ENCODE measurements at places on chromosomes 3 and 15. TPM values are rescaled to one million over a fixed set of nuclear protein-coding genes. Genes with fewer than 3 reads are reported as not detected.

- H3K36me3 ChIP-seq = no peaks in the 10 kb centered on the region
- no peaks in the 10 kb centered on the region for H3K27me3 ChIP-seq
- no peak overlapping the region for H3K4me3 ChIP-seq
- H3K4me1 ChIP-seq = no peaks in the 10 kb centered on the region
- H3K27ac ChIP-seq = no peak overlapping the region
Observed at GRCh38 chr3:57816471-57817095, 60.5 kb downstream of the SLMAP start.

GRCh38 chr15:68292157-68292781, 14.7 kb downstream of the FEM1B start:
- H3K4me1 ChIP-seq = peaks cover 3% of the 10 kb centered on the region
- H3K4me3 ChIP-seq = no peak overlapping the region
- no peak for DNase-seq

- no peaks in the 10 kb centered on the region for H3K27me3 ChIP-seq
- no peak for DNase-seq
- H3K4me1 ChIP-seq = no peaks in the 10 kb centered on the region
- H3K4me3 ChIP-seq = no peak overlapping the region
- H3K36me3 ChIP-seq = no peaks in the 10 kb centered on the region
- no peak overlapping the region for H3K27ac ChIP-seq
Observed at GRCh38 chr3:175857666-175858270, 998.6 kb downstream of the NAALADL2 start.

GRCh38 chr3:120442975-120443517, 7.7 kb downstream of the FSTL1 start:
- no peaks in the 10 kb centered on the region for H3K27me3 ChIP-seq
- no peak overlapping the region for H3K4me3 ChIP-seq
- H3K36me3 ChIP-seq = no peaks in the 10 kb centered on the region
- DNase-seq = no peak
- peaks cover 20% of the 10 kb centered on the region for H3K4me1 ChIP-seq

GRCh38 chr3:96966181-96966929, 152.0 kb downstream of the EPHA6 start:
- no peaks in the 10 kb centered on the region for H3K4me1 ChIP-seq
- no peak overlapping the region for H3K4me3 ChIP-seq
- no peaks in the 10 kb centered on the region for H3K27me3 ChIP-seq
- H3K36me3 ChIP-seq = no peaks in the 10 kb centered on the region
- H3K27ac ChIP-seq = no peak overlapping the region

DNA sequence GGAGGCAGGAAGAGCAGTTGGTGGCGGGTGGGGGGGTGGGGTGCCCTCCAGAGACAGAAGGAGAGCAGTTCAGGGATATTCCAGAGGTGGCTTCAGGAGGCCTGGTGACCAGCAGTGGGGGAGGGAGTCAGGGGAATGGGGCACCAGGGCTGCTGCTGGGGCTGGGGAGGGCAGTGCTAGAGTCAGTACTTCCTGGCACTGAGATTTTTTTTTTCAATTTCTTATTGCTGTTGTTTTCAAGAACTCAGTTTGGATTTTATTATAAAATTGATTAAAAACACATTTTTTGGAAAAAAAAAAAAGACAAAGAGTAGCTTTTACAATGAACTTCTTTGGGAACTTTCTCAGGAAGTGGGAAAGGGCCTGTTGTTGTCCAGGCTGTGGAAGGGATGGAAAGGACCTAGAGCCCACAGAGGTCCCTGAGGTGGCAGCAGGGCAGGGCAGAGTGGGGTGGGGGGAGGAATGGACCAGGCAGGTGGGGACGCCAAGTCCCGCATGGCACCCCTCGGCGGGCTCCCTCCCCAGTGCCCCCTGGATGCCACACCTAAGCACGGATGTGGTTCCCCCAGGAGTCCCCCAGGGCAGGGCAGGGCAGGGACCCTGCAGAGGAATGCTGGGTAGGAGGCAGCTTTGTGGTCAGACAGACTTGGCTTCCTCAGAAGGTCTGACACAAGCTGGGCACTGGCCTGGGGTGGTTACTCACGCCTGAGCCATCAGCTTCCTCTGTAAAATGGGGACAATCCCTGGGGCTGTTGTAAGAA, 8.5 kb upstream of the ANPEP start:
- no peaks in the 10 kb centered on the region for H3K36me3 ChIP-seq
- no peak for DNase-seq
- H3K27me3 ChIP-seq = no peaks in the 10 kb centered on the region

DNA sequence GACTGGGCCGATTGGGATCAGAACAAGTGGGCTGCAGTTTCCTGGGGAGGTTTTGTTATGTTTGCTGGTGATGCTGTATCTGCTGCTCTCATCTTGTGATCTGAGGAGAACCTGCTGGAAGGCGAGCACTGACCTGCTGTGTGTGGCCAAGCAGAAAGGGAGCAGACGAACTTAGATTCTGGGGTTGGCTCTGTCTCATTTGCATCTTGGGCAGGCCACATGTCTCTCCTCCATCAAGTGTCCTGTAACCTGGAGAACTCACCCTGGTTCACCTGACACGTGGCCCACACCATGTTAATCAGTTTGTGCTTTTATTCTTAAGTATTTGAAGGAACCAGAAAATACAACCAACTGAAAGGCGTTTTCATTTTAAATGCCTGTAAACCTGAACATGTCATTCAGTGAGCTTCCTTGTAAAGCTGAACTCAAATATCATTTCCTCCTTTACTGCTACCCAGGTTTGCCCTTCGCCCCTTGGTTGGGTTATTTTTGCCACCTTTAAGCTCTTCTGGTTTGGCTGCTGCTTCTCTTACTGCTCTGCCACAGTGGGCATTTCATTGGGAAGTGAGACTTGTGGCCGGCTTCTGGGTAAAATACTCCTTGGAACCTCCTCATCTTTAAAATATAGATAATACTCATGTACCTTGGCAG, 33.5 kb upstream of the TRAK1 start:
- DNase-seq = no peak
- no peak overlapping the region for H3K4me3 ChIP-seq
- no peaks in the 10 kb centered on the region for H3K27me3 ChIP-seq
- H3K27ac ChIP-seq = no peak overlapping the region

- no peaks in the 10 kb centered on the region for H3K36me3 ChIP-seq
- H3K4me3 ChIP-seq = peak overlapping the region; percentile 35
- H3K4me1 ChIP-seq = peaks cover 12% of the 10 kb centered on the region
- no peak overlapping the region for H3K27ac ChIP-seq
- H3K27me3 ChIP-seq = no peaks in the 10 kb centered on the region
- DNase-seq = peak; percentile 69
Observed at GRCh38 chr15:78061963-78062427, 15.5 kb downstream of the TBC1D2B start.

- DNase-seq = no peak
- no peak overlapping the region for H3K4me3 ChIP-seq
- H3K4me1 ChIP-seq = no peaks in the 10 kb centered on the region
- H3K27ac ChIP-seq = no peak overlapping the region
- H3K36me3 ChIP-seq = no peaks in the 10 kb centered on the region
Observed at GRCh38 chr15:99895956-99896311, 162.7 kb upstream of the LYSMD4 start.

GRCh38 chr15:32735989-32736700, 18.3 kb downstream of the GREM1 start:
- H3K4me3 ChIP-seq = no peak overlapping the region
- DNase-seq = no peak
- no peaks in the 10 kb centered on the region for H3K4me1 ChIP-seq
- no peak overlapping the region for H3K27ac ChIP-seq

GRCh38 chr3:42647821-42648459, 5.6 kb upstream of the ZBTB47 start:
- H3K27ac ChIP-seq = no peak overlapping the region
- no peak overlapping the region for H3K4me3 ChIP-seq
- peaks cover 30% of the 10 kb centered on the region for H3K36me3 ChIP-seq
- H3K27me3 ChIP-seq = no peaks in the 10 kb centered on the region
- no peaks in the 10 kb centered on the region for H3K4me1 ChIP-seq

- H3K4me1 ChIP-seq = no peaks in the 10 kb centered on the region
- H3K27ac ChIP-seq = no peak overlapping the region
- H3K36me3 ChIP-seq = no peaks in the 10 kb centered on the region
- DNase-seq = no peak
- H3K4me3 ChIP-seq = no peak overlapping the region
Observed at GRCh38 chr3:38031022-38031994, 1.9 kb upstream of the PLCD1 start.

DNA sequence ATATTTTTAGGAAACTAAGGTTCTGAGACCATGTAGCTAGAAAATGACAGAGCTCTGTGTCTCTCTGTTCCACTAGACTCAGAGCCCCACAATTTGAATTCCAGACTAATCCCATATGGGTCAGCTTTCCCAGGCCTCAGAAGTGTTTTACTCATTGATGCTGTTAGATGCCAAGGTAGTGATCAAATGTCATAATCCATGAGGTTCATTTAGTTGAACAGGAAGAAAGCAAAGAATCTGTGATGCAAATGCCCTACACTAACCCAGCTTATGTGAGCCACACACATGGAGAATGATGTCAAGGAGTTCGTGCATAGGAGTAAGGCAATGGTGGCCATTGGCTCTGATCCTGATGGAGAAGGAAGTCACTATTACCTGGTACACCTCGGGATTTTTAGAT, 363.4 kb upstream of the RARB start:
- H3K4me3 ChIP-seq = no peak overlapping the region
- DNase-seq = no peak
- no peaks in the 10 kb centered on the region for H3K36me3 ChIP-seq
- no peak overlapping the region for H3K27ac ChIP-seq

GRCh38 chr3:78670094-78670493, 1097.7 kb downstream of the ROBO1 start:
- H3K36me3 ChIP-seq = no peaks in the 10 kb centered on the region
- H3K27ac ChIP-seq = peak overlapping the region; percentile 24
- peak; percentile 56 for DNase-seq
- H3K27me3 ChIP-seq = no peaks in the 10 kb centered on the region
- peak overlapping the region; percentile 30 for H3K4me3 ChIP-seq

DNA sequence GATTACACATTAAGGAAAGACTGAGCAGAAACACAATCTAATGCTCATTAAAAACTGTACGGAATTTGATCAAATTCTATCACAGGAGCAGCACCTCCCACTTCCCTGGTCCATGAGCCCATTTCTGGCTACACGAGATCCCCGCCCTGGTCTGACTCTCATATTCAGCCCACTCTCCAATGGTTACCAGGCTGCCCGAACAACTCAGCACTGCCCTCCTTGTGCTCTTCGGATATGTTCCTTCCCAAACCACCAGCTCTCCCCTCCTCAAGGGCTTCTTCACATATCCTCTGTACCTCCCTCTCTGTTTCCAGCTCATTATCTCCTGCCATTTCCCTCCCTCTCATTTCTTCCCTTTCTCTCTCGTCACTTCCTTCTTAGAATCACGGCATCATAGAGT, 180.5 kb downstream of the RSL24D1 start:
- no peaks in the 10 kb centered on the region for H3K27me3 ChIP-seq
- no peaks in the 10 kb centered on the region for H3K4me1 ChIP-seq
- H3K36me3 ChIP-seq = no peaks in the 10 kb centered on the region
- DNase-seq = no peak
- no peak overlapping the region for H3K4me3 ChIP-seq

- H3K4me3 ChIP-seq = no peak overlapping the region
- peak; percentile 76 for DNase-seq
- peaks cover 18% of the 10 kb centered on the region for H3K4me1 ChIP-seq
Observed at GRCh38 chr3:186821429-186822387, 15.4 kb upstream of the RFC4 start.

CIB2 gene
- total RNA-seq = 1.7 TPM

EIF3J gene
- total RNA-seq = 208 TPM

CIDEC gene
- total RNA-seq = not detected

MME gene
- not detected for total RNA-seq

C3orf85 gene
- not detected for total RNA-seq

SGO1 gene
- 31.7 TPM for total RNA-seq

Data from A673 (cell line).